Stomach (tissue), 19 donors: ENCODE measurements at places on chromosomes 7 and 10. TPM values are rescaled to one million over a fixed set of nuclear protein-coding genes. Genes with fewer than 3 reads are reported as not detected.

Gene CNNM1
- total RNA-seq: under 0.01 TPM

DNA sequence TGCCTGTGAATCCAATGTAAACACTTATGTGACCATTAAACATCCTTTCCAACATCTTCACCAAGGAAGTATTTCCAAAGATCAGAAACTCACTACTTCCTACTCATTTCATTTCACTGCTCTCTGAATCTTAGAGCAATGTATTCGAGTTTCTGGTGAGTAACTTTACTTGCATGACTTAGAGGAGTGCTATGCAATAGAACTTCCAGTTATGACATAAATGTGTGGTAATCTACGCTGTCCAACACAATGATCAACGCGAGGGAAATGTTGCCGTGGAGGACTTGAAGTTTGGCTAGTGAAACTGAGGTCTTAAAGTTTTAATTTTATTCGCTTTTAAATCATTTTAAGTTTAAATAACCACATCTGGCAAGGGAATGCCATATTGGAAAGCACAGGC lies 1326.3 kb downstream of the XPNPEP1 start:
- no peaks in the 10 kb centered on the region for H3K36me3 ChIP-seq
- H3K27ac ChIP-seq: no peak overlapping the region
- no peak for DNase-seq

GRCh38 chr10:68092512-68092911 lies 16.8 kb upstream of the MYPN start:
- no peaks in the 10 kb centered on the region for H3K36me3 ChIP-seq
- H3K4me3 ChIP-seq: no peak overlapping the region
- no peaks in the 10 kb centered on the region for H3K4me1 ChIP-seq

DNA sequence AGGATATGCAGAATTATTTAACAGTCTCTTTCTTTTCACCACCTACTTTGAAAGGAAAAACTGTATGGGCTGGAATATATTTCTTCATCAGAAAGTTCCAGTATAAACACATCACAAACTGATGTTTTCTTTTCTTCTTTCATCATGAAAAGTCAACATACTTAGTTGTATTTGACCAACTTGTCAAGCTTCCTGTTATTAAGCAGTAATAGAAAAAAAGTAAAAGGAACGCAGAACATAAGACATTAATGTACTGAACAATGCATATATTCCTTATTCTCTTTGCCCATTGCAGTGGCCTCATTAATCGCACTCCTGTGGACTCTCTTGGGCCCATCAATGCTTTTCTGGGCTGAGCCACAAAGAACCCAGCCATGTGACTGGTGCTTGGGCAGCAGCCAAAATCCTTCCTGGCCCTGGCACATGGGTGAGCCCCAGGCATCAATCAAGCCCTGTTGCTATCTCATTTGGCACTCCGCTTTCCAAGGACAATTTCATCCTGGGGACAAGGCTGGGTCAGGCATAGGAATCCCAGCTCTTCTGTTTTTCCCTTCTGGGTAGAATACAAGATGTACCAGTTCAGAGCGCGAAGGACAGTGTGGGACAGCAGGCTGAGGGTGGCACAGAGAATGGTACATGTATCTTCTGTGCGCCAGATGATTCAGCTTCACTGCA lies 42.3 kb downstream of the RHOBTB1 start:
- H3K36me3 ChIP-seq: peaks cover 14% of the 10 kb centered on the region
- no peak for DNase-seq
- H3K27me3 ChIP-seq: no peaks in the 10 kb centered on the region
- H3K27ac ChIP-seq: peak overlapping the region; percentile 54
- no peaks in the 10 kb centered on the region for H3K4me1 ChIP-seq

GRCh38 chr10:74227697-74228424 lies 76.8 kb downstream of the ADK start:
- H3K4me3 ChIP-seq: no peak overlapping the region
- DNase-seq: no peak
- H3K27ac ChIP-seq: peak overlapping the region; percentile 21
- H3K4me1 ChIP-seq: peaks cover 7% of the 10 kb centered on the region
- H3K27me3 ChIP-seq: no peaks in the 10 kb centered on the region

DNA sequence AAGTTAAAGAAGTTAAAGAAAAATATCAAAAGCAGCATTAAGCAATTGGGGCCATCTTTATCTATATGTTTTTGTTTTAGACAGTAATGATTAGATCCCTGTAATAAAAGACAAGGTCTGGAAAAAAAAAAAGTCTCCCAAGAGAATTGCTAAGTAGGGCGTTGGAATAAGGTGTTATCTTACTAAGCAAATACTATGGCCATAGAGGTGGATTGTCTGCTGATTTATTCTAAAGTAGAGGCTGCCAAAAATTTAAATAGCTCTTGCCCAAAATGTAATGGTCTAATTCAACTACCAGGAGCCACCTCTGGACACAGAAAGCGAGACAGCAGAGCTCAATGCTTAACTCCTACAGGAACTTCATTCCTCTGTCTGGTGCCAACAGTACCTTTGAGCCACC lies 71.6 kb downstream of the HERPUD2 start:
- peaks cover 7% of the 10 kb centered on the region for H3K4me1 ChIP-seq
- H3K4me3 ChIP-seq: no peak overlapping the region
- peaks cover 11% of the 10 kb centered on the region for H3K36me3 ChIP-seq
- no peaks in the 10 kb centered on the region for H3K27me3 ChIP-seq
- no peak overlapping the region for H3K27ac ChIP-seq
- no peak for DNase-seq

GRCh38 chr7:137961200-137962177 lies 40.4 kb downstream of the CREB3L2 start:
- H3K27ac ChIP-seq: peak overlapping the region; percentile 2
- no peak overlapping the region for H3K4me3 ChIP-seq
- no peaks in the 10 kb centered on the region for H3K27me3 ChIP-seq
- peaks cover 67% of the 10 kb centered on the region for H3K4me1 ChIP-seq

GRCh38 chr7:69959789-69960499 lies 361.7 kb downstream of the AUTS2 start:
- no peak overlapping the region for H3K4me3 ChIP-seq
- no peak overlapping the region for H3K27ac ChIP-seq
- H3K4me1 ChIP-seq: peaks cover 32% of the 10 kb centered on the region
- no peaks in the 10 kb centered on the region for H3K27me3 ChIP-seq

DNA sequence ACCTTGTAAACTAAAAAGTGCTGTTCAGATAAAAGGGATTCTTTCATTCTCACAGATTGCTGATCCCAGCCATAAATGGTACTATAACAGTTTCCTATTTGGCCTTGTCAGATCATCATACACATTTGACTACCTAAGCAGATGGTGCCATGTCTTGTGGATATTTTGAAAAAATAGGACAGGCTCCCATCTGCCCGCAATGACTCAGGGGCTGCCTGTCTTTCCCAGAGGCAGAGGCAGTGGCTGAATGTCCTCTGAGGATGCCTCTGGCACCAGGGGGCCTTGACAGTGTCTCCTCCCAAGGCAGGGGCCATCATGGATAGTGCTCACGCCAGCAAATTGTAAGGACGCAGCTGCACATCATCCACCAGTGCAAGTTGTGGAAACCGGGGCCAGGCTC lies 323.0 kb upstream of the PODXL start:
- no peak overlapping the region for H3K27ac ChIP-seq
- no peaks in the 10 kb centered on the region for H3K27me3 ChIP-seq
- H3K4me1 ChIP-seq: no peaks in the 10 kb centered on the region
- H3K4me3 ChIP-seq: no peak overlapping the region
- no peak for DNase-seq

GRCh38 chr7:5478568-5479430 lies 55.2 kb upstream of the TNRC18 start:
- H3K27me3 ChIP-seq: no peaks in the 10 kb centered on the region
- peak; percentile 90 for DNase-seq
- peak overlapping the region; percentile 33 for H3K4me3 ChIP-seq
- peak overlapping the region; percentile 29 for H3K27ac ChIP-seq
- peaks cover 23% of the 10 kb centered on the region for H3K4me1 ChIP-seq
- no peaks in the 10 kb centered on the region for H3K36me3 ChIP-seq

DNA sequence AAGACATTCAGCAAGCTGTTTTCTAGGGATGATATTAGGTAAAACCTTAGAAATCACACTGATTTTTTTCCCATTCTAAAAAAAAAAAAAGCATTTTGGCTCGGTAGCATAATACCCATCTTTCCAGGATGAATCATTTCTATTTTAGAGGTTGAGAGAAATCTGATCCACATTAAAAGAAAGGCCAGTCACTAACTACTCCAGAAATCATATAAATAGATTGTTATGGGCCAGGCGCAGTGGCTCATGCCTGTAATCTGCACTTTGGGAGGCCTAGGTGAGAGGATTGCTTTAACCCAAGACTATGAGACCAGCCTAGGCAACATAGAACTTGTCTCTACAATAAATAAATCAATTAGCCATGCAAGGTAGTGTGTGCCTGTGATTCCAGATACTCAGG lies 164.3 kb downstream of the BAMBI start:
- no peaks in the 10 kb centered on the region for H3K27me3 ChIP-seq
- no peak overlapping the region for H3K4me3 ChIP-seq
- DNase-seq: no peak
- peaks cover 13% of the 10 kb centered on the region for H3K4me1 ChIP-seq
- H3K36me3 ChIP-seq: no peaks in the 10 kb centered on the region
- no peak overlapping the region for H3K27ac ChIP-seq

DNA sequence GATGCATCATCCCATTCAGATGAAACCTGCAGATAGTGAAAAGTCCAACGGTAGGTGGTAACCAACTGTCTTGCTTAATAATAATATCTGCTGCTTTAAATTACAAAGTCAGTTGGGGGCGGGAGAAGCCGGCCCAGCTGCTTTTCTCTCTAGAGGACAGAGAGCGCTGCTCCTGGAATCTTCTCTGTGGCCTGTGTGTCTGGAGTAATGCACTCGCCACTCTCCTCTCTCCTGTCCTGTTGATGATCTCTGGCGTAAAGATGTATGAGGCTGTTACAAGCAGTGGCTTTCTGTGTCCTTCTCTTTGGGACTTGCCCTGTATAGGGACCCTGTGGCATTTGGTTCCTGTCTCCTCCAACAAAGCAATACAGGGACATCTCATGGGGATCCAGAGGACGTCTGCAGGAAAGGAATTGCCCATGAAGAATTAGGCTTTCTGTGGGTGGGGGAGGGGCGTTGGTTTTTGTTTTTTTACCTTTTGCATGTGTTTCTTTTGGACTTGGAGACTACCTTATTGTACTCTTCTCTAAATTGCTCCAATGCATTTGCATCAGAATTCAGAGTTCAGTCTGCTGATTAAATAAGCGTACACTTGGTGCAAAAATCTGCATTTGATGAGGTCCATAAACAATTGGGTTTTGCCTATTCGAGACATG lies 231.6 kb downstream of the CELF2 start:
- H3K4me1 ChIP-seq: peaks cover 5% of the 10 kb centered on the region
- H3K4me3 ChIP-seq: no peak overlapping the region
- H3K27me3 ChIP-seq: no peaks in the 10 kb centered on the region

DNA sequence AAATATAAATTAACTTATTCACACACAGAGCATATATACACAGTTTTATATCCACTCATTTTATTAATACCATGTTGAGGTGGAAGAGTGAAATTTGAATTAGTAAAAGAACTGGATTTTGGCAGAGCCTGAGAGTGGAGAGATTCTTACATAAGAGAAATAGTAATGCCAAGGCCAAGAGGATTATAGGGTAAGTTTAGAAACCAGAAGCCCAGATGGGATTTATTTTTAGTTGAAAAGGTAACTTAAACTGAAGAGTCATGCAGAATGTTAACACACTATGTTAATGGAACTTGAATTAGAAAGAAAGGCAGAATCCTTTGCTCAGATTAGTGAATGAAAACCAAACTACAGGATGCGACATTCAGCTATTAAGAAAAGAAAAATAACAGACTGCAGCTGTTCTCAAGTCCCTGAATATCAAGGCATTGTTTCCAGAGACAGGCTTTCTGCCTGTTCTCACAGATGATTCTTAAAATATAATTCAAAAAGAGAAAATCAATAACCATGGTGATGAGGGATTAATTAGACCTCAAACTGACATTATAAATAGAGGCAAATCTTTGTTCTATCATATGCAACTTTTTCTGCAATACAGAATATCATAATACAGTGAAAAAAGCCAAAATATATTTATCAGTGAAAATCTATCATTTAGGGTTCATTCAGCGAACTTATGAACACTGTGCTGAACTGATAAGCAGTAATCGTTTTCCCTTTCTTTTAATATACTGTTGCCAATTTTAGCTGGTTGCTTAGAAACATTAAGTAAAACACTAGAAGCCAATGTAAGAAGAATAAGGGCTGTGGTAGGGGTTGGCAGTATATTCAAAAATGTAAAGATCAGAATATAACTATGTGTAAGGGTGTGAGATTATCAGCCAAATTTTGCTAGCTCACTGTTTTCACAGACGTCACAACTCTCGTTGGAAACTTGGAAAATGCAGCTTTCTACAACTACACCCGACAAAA lies 34.4 kb downstream of the HECTD2 start:
- H3K36me3 ChIP-seq: no peaks in the 10 kb centered on the region
- no peak overlapping the region for H3K4me3 ChIP-seq
- H3K27ac ChIP-seq: no peak overlapping the region
- H3K4me1 ChIP-seq: no peaks in the 10 kb centered on the region
- no peak for DNase-seq
- no peaks in the 10 kb centered on the region for H3K27me3 ChIP-seq

DNA sequence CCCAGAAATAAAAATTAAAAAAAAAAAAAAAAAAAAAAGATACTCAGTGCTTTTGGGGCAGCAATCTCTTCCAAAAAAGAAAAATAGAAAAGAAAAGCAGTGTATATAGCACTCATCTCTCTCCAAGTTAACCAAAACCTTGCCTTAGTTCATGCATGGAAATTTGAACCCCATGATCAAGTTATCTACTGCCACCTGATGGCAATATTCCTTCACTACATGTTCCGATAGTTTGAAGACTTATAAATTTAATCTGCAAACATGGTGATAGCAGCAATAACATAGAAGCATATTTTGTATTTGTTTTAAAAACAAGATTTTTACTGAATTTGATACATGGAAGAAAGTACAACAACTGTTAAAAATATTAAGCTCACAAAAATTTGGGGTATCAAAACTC lies 48.6 kb upstream of the SLIT1 start:
- DNase-seq: no peak
- H3K27me3 ChIP-seq: no peaks in the 10 kb centered on the region
- H3K36me3 ChIP-seq: peaks cover 48% of the 10 kb centered on the region

GRCh38 chr7:108463613-108464012 lies 7.4 kb upstream of the NRCAM start:
- peak; percentile 23 for DNase-seq
- no peak overlapping the region for H3K27ac ChIP-seq
- H3K4me1 ChIP-seq: no peaks in the 10 kb centered on the region
- no peaks in the 10 kb centered on the region for H3K36me3 ChIP-seq
- no peak overlapping the region for H3K4me3 ChIP-seq

GRCh38 chr7:45927721-45928120 lies 6.6 kb upstream of the IGFBP3 start:
- H3K27ac ChIP-seq: no peak overlapping the region
- H3K4me3 ChIP-seq: no peak overlapping the region
- DNase-seq: no peak
- no peaks in the 10 kb centered on the region for H3K36me3 ChIP-seq
